Stimulated activated CD8-positive, alpha-beta memory T cell treated with anti-CD3 and anti-CD28 coated beads, Interleukin-15, amount 100 ng/mL, for 4 hours (primary cell): ENCODE measurements at places on chromosomes 7 and 10.
A peak's percentile ranks its signal among the peaks of the same experiment; 100 is the strongest.

GRCh38 chr10:33249659-33250345, 84.7 kb downstream of the NRP1 start:
- DNase-seq, result no peak

- no peak for DNase-seq
Observed at GRCh38 chr10:96714031-96714590, 6.2 kb downstream of the PIK3AP1 start.

- no peak for DNase-seq
Observed at GRCh38 chr10:97640868-97641811, 669 bp downstream of the PI4K2A start.

GRCh38 chr7:24017519-24017918, 266.5 kb upstream of the NPY start:
- no peak for DNase-seq

DNA sequence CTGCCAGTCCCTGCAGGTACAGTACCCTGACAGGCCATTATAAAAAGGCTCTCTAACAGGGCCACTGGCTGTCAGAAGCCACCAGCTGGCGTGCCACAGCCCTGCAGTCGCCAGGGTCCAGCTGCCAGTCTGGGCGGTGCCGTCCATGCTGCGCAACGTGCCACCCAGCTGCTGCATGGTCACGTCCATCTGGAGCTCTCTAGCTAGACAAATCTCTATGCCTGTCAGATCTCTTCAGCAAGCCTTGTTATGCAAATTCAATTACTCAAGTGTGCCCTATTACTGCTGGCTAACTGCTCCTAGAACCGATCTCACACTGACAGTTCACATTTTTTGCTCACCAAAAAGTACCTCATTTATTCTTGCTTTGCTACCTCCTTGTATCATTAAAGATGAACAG, 75.9 kb downstream of the HIBADH start:
- DNase-seq, result no peak

GRCh38 chr7:19109000-19109946, 8.2 kb downstream of the TWIST1 start:
- no peak for DNase-seq

DNA sequence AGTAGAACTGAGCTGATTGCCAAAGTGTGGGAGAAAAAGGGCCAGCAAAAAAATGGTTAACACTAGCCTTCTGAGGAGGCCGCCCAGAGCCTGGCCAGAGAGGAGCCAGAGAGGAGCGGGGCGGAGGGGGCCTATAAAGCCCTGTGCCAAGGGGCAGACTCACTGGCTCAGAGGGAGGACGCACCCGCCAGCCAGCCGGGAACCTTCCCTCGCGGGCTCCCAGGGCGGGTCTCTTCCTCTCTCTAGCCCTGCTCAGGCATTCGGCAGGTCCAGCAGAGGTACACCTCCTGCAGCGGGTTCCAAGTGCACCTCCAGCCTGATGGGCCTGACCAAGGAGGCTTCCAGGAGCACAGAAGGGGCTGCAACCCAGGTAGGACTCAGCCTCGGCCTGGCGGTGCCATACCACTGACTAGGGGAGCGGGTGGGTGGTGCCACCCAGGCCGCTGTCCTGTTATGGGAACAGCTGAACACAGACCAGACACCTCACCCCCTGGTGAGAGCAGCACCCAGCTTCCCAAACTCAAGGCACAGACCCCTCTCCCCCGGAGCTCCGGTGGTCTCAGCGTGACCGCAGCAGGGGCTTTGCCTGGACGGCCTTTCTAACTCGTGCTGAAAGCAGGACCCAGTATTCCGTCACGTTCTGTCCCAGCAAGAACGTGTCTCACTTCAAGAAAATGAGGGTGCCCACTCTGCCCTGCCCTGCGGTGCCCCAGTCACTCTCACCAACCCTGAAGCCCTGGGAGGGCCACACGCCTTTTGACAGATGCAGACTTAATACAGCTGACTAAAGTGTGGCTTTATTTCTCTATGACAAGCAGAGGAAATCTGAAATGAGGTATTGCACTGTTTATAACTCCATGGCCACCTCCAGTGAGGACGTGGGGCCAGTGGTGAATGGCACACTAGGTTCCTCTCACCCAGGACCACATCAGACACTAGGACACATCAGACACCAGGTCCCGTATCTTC, at the start of gene GPER1:
Gene GPER1, plus strand, starts transcription at position 162 of the 969 bp plus-strand sequence. CDS start 3,616 bp downstream, outside the sequence.
- DNase-seq, result no peak

GRCh38 chr10:16381083-16381482, 55.7 kb upstream of the PTER start:
- no peak for DNase-seq

GRCh38 chr7:128166603-128167041, 74.5 kb upstream of the LEP start:
- DNase-seq, result no peak

- no peak for DNase-seq
Observed at GRCh38 chr10:10222304-10222841, 795.3 kb upstream of the CELF2 start.

GRCh38 chr7:87354749-87355148, 9.3 kb downstream of the CROT start:
- no peak for DNase-seq

GRCh38 chr10:33027088-33027487, 69.1 kb upstream of the ITGB1 start:
- DNase-seq, result no peak

DNA sequence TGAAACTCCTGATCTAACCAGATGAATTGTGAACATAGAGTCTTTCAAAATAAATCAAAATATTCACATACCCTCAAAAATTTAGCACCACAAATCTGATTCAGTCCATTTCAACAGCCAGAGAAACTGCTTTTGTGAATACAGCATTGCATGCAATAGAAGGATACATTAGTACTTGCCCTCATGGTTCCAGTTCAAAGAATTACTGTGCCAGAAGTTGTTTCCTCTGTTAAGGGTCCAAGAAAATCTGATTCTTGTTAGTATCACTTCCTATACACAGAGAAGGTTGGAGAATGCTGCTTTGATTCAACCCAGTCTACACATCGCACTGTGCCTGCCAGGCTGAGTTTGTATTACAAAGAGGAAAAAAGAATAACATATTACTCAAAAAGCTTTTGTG, 115.6 kb downstream of the TFEC start:
- no peak for DNase-seq

- no peak for DNase-seq
Observed at GRCh38 chr10:120650705-120651399, 193.8 kb downstream of the PLPP4 start.

- DNase-seq, result no peak
Observed at GRCh38 chr7:134155206-134155605, 28.1 kb downstream of the LRGUK start.

DNA sequence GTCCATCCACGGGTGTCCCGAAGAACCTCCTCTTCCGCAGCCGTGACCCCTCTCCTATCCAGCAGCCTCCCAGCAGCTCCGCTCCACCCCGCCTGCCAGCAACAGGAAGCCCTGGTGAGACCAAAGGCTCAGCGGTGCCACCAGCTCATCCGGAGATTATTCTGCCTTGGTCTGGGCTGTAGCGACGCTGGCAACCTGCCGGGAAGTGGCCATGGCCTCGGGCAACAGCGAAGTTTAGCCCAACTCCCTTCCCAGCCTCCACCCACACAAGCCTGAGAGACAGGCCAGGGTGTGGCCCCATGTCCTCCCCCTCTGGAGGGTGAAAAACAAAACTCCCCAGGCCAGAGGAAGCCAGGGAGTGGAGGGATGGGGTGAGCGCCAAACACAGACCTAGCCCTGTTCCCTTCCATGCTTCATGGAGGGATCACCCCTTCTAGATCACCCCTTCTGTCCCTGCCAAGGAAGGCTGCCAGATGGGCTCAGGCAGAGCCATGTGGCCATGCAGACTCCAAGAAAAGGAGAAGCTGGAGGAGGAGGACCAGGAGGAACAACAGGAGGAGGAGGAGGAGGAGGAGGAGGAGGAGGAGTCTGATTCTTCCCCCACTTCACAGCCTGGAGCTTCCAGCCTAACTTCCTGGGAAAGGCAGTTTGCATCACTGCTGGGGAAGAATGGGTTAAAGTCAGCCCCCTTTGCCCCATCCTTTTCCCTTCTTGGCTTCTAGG, 918 bp downstream of the CALHM2 start:
- no peak for DNase-seq

GRCh38 chr10:58818900-58819299, 306.2 kb downstream of the BICC1 start:
- DNase-seq, result no peak

- DNase-seq, result no peak
Observed at GRCh38 chr7:144508702-144509101, 105.2 kb upstream of the NOBOX start.

GRCh38 chr10:110226926-110227641, 19.7 kb downstream of the MXI1 start:
- peak; percentile 54 for DNase-seq

- DNase-seq, result peak; percentile 20
Observed at GRCh38 chr10:43202224-43202656, 64.0 kb downstream of the CSGALNACT2 start.
